ENCODE measurements at places on chromosomes 1 and 21. TPM values are rescaled to one million over a fixed set of nuclear protein-coding genes. Genes with fewer than 3 reads are reported as not detected.

ZBTB37 gene
- polyA plus RNA-seq = 2.1 TPM

RNF223 gene
- polyA plus RNA-seq = not detected

PLPPR4 gene
- 0.11 TPM for polyA plus RNA-seq

NEGR1 gene
- polyA plus RNA-seq = 1.7 TPM

RAB7B gene
- 0.65 TPM for polyA plus RNA-seq

ATP6V1G3 gene
- not detected for polyA plus RNA-seq

HSD3B1 gene
- not detected for polyA plus RNA-seq

KRTAP7-1 gene
- not detected for polyA plus RNA-seq

HCN3 gene
- polyA plus RNA-seq = 1.2 TPM

ADCY10 gene
- polyA plus RNA-seq = 0.19 TPM

ADAMTS1 gene
- polyA plus RNA-seq = 29.9 TPM

KRTAP25-1 gene
- not detected for polyA plus RNA-seq

CRYBG2 gene
- polyA plus RNA-seq = not detected

MFSD2A gene
- 12.7 TPM for polyA plus RNA-seq

UTS2 gene
- polyA plus RNA-seq = not detected

S100A2 gene
- polyA plus RNA-seq = 2.8 TPM

LMX1A gene
- polyA plus RNA-seq = not detected

SON gene
- 78.0 TPM for polyA plus RNA-seq

SERTAD4 gene
- 1.7 TPM for polyA plus RNA-seq

CD5L gene
- 0.04 TPM for polyA plus RNA-seq

WNT2B gene
- 1.6 TPM for polyA plus RNA-seq

ATP5PF gene
- polyA plus RNA-seq = 1,745 TPM

FNBP1L gene
- 14.2 TPM for polyA plus RNA-seq
